ENCODE measurements at places on chromosomes 3 and 15.
A peak's percentile ranks its signal among the peaks of the same experiment; 100 is the strongest.

DNA sequence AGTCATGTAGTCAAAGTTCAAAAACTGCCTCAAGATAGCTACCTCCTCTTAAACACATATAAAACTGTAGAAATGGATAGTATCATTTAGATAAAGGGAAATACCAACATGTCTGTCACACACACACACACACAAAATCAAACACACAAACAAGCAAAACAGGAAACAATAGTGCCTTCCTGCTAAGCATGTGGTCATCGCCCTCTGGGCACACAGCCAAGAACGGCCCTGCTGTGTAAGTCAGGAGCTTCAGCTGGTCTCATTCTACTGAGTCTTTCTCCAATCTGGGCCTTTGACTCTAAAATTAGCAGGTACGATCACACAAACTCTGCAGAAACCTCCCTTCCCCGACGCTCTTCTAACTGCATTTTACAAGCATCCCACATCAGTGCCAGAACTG lies 272.2 kb upstream of the CHRNA7 start:
- no peak for DNase-seq

GRCh38 chr15:57550640-57551039 lies 41.1 kb upstream of the MYZAP start:
- no peak for DNase-seq

- peak; percentile 32 for DNase-seq
Observed at GRCh38 chr3:27431116-27431515, 53.1 kb downstream of the SLC4A7 start.

DNA sequence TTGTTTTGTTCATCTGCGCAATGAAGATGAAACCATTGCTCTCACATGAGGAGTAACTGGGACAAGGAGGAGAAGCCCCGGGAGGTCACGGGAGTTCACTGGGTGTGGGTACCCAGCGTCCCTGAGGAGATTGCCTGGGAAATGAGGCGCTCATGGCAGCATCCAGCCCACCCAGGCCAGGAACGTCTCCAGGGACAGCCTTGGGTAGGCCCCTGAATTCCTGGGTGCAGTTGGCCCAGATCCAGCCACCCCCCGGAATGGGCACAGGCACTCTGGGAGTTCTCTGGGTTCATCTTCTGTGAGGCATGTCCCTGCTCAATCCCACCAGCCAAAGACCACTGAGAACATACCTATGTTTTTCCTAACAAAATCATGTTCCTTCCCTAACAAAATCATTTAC lies 18.5 kb downstream of the BFSP2 start:
- no peak for DNase-seq

- DNase-seq, result no peak
Observed at GRCh38 chr3:25663869-25664811, 567 bp downstream of the TOP2B start.

GRCh38 chr15:91603384-91604080 lies 250.0 kb upstream of the SLCO3A1 start:
- no peak for DNase-seq

DNA sequence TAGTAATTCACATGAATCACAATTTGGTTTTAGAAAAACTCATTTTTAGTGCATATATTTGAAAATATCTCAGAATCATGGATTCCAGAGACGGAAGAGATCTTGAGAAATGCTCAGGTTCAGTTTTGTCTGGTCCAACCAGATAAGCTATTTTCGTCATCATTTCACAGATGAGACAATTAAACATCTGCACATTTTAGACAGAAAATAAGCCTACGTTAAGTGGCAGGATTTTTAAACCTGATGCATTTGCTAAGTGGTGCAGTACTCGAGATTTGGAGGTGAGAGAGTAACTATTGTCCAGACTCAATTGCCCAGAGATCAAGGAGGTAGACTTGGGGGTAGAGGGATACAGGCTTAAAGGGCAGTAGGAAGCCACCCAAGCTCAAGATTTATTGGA lies 90.5 kb downstream of the CCNL1 start:
- DNase-seq, result no peak

GRCh38 chr3:135491491-135492205 lies 473.9 kb upstream of the PPP2R3A start:
- DNase-seq, result no peak

DNA sequence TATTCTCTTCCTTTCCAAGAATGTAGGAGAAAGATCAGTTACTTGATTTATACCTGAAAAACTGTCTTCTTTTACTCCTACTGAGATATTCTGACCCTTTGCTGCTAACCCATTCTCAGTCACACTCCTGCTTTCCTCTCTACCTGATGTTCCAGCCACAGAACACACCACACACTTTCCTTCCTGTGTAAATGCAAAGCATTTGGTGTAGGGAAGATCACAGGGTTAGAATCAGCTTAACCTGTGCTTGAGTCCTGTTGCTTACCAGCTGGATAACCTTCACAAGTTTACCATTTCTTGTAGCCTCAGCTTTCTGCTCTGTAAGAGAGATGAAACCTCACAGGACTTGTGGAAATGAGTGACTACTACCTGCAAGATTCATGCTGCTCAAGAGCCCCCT lies 489.8 kb upstream of the GOLIM4 start:
- DNase-seq, result no peak
